Esophagus mucosa (tissue), 1 donor: ENCODE measurements at places on chromosomes 12 and 14.
A peak's percentile ranks its signal among the peaks of the same experiment; 100 is the strongest.

GRCh38 chr14:92768795-92769194, 20.4 kb upstream of the LGMN start:
- no peak for ATAC-seq

GRCh38 chr14:93976477-93977057, at the start of gene ASB2:
Gene ASB2 (minus strand): TSS chr14:93976570. CDS start chr14:93964539, 12,031 bp downstream.
- ATAC-seq = no peak

GRCh38 chr12:57300961-57301584, 50.1 kb upstream of the STAC3 start:
- peak; percentile 75 for ATAC-seq

GRCh38 chr12:12938541-12938940, 13.4 kb downstream of the GPRC5D start:
- no peak for ATAC-seq

GRCh38 chr14:80518173-80518572, 306.9 kb upstream of the DIO2 start:
- ATAC-seq = no peak

DNA sequence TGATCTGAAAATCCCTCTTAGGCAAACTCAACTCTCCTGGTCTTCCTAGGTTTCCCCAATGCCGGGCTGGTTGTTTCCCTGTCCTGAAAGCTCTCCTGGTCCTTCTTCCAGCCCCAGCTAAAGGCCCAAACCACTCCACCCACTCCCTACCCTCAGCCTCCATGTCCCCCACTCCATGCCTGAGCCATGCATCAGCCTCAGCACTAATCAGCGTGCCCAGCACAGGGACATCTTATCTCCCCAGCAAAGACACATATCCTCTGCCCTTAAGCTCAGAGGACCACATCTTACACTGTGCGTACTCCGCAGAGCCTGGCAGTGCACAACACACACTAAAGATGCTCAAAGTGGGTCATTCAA, 25.9 kb downstream of the ACTN1 start:
- ATAC-seq = no peak

GRCh38 chr14:104808456-104808855, 7.6 kb downstream of the ZBTB42 start:
- ATAC-seq = no peak

DNA sequence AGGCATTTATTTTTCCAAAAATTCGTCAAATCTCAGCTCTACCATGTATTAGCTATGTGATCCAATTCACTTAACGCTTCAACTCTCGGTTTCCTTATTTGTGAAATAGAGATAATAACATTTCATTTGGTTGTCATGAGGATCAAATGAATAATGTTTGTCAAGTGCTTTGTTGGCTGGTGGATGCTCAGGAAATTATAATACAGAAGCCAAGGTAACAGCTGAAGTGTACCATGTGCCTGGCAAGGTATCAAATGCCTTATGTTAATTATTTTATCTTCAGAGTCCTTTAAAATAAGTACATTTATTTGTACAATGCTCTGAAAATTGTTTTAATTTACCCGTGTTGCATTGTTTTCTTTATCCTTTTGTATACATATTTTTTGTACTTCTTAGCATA, 6.1 kb upstream of the PRKCH start:
- no peak for ATAC-seq

DNA sequence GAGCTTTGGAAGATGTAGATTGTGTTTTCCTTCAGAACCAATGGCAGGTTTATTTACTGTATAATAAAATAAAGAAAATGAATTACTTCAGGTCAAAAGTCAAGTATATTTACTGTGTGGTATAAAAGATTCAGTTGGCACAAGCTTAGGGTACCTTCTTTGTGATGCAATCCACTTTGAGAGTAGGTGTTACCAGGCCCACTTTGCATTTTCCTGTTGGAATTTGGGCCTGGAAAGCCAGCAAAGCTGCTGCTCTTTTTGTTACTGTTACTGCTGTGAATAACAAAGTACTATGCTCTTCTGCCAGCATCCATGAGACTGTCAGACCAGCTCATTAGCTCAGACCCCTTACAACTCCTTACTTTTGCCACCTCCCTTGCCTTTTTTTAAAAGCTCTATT, 649.0 kb upstream of the SEL1L start:
- no peak for ATAC-seq

- no peak for ATAC-seq
Observed at GRCh38 chr12:118357257-118358007, 15.3 kb downstream of the TAOK3 start.

- no peak for ATAC-seq
Observed at GRCh38 chr12:68745376-68745903, 536 bp upstream of the SLC35E3 start.

GRCh38 chr14:35261774-35262173, 30.4 kb upstream of the PSMA6 start:
- no peak for ATAC-seq

DNA sequence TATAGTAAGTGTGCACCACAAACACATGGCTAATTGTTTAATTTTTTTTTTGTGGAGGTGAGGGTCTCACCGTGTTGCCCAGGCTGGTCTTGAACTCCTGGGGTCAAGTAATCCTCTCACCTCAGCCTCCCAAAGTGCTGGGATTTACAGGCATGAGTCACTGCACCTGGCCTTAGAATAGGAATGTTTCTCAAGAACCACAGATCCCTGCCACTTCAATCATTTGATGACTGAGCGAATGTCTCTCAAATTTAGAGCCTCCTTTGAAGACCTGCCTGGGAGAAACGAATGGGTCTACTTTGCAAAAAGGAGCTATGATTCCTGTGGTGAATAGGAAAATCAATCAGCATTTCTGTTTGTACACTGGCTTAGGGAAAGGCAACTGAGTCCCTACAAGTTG, 33.5 kb upstream of the CHST11 start:
- no peak for ATAC-seq

DNA sequence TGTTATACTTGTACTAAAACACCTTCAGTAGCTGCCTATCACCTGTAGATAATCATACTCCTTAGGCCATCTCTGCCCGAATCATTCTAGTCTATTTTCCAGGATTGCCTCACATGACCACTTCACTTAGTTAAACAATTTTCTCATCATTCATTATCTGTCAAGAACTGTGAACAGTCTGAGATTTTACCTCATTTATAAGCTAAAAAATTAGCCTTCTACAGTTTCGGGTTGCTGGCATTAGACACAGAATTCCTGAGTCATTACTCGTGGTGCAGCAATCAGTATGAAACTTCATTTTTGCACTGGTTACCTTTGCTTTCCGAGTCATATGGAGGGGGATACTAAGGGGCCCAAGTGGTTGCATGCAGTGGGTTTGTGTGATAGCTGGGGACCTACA, 57.6 kb upstream of the OTOGL start:
- ATAC-seq = no peak

DNA sequence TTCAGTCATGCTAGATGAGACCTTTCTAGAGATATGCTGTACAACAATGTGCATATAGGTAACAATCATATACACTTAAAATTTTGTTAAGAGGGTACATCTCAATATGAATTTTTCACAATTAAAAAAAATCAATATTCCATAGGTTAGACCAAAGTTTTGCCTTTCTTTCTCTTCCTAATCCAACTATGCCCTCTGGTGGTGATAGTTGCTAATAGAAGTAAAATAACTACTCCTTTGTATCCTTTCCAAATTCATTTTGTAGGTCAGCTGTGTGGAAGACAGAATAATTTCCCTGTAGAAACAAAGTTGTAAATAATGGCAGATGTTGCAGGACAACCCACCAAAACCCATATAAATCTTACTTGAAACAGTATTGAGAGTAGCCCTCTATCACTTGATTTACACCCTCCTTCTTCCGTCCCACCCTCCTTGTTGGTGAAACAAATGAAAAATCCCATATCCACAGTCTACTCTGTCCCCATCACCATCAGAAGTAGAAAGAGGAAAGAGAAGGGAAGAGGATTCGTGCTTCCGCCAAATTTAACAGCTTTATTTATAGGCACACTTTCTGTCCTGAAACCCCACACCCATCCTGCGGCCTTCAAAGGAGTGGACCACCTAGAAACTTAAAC, 34.2 kb upstream of the KICS2 start:
- ATAC-seq = peak; percentile 50

- ATAC-seq = no peak
Observed at GRCh38 chr12:52145228-52146088, 46.4 kb downstream of the KRT80 start.

- ATAC-seq = peak; percentile 84
Observed at GRCh38 chr14:102544747-102545460, 35.3 kb upstream of the ANKRD9 start.

- ATAC-seq = no peak
Observed at GRCh38 chr12:20314328-20314727, 54.0 kb upstream of the PDE3A start.

GRCh38 chr14:70993931-70994330, 86.7 kb downstream of the PCNX1 start:
- ATAC-seq = no peak

DNA sequence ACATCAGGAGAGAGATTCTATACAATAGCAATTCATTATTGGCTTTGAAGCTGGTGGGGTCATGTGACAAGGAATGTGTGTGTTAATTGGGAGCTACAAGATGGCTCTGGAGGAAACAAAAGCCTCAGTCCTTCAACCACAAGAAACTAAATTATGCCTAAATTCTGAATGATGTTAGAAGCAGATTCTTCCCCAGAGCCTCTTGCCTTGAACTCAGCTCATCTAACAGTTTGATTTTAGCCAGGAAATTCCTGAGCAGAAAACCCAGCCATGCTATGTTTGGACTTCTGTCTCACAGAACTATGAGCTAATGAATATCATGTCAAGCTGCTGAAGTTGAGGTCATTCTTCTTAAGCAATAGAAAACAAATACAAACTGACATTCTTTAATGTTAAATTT, 274.7 kb downstream of the SLC6A15 start:
- ATAC-seq = no peak

DNA sequence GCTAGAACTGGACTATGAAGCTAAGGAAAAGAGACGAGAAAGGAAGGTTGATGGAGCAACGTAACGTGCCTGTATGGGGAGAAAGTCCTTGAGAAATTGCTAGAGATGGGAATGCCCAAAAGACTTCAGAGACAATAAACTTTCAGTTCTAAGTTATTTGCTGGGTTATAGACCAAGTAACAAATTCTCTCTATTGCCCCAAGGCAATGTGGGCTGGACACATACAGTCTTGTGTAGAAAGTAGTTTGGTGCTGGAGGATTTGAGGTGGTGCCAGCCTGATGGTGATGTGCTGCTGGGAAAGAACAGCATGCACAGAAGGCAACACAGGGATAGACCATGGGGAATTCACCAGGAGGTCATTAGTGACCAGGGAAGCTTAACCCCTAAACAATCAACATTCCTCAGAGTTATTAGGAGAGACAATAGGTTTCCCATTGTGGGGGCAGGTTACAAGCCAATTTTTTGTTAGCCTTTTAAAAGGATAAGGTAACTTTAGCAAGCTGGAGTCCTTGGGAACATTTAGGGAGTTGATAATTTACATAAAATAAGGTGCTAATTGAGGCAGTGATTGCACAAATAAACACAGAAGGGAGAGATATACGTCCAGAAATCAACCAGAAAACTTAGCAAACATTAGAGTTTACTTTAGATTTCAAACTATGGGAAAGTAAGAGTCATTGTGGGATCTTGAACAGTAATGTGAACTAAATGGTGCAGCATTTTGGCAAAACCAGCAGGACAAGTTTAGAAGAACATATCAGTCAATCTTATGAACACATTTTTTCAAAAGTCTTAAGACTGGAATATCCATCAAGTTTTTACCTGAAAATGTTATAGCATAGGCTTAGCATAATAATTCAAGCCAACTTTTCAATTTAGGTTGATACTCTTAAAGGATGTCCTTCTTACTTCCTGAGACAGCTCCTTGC, 61.4 kb downstream of the LMNTD1 start:
- no peak for ATAC-seq

GRCh38 chr12:122747224-122748135, 5.1 kb upstream of the DENR start:
- peak; percentile 43 for ATAC-seq

GRCh38 chr12:13094367-13094766, 9.1 kb downstream of the GSG1 start:
- ATAC-seq = no peak

DNA sequence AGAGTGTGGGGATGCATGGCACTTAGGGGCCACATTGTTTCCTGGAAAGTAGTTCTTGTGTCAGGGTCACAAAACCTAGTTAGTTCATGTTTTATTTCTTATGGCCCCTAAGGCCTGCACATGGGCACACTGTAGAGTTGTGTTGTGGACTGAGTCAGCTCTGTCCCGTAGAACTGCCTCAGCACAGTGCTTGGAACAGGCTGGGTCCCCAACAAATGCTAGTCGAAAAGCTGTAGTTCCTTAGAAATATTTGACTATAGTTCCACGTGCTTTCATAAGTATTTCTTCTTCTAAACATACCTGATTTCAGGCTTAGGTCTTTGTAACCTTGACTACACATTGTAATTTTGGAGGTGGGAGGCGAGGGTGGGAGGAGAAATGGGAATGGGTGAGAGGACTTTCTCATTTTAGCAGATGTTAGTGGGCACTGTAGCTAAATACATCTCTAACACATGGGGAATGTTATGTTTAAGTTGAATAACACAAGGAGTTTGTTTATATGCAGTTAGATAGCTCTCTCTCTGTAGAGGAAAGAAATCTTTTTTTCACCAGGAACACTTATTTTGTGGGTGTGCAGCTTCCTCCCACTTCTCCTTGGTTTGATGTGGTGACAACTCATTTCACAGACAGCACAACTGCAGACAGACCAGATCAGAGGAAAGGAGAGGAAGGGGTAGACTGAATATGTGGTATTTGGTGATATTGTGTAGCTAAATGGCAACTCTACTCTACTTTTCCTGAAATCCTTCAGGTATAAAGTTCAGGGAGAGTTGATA, 39.5 kb upstream of the DACT1 start:
- no peak for ATAC-seq

DNA sequence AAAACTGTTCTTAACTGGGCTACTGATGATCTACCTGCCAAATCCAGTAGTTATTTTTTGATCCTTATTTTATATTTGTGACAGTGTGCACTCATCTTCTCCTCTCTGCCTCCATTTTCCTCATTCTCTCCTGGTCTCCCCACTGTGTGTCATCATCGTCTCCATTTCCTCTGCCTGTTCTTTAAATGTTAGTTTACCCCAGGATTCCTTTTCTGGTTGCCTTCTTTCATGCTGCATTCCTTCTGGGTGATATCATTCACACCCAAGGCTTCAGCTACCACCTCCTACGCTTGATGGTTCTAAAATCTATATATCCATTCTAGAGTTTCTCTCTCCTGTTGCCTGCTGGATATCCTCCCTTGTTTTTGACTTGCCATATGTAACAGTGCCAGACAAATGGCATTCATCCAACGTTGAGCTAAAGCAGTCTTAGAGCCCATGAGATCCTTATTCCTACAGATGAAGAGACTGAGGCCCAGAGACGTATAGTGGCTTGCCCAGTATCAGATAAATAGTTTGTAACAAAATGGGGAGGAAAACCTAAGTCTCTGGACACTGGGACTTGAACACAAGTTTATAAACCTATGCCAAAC, 109.5 kb downstream of the DIP2B start:
- ATAC-seq = peak; percentile 32

DNA sequence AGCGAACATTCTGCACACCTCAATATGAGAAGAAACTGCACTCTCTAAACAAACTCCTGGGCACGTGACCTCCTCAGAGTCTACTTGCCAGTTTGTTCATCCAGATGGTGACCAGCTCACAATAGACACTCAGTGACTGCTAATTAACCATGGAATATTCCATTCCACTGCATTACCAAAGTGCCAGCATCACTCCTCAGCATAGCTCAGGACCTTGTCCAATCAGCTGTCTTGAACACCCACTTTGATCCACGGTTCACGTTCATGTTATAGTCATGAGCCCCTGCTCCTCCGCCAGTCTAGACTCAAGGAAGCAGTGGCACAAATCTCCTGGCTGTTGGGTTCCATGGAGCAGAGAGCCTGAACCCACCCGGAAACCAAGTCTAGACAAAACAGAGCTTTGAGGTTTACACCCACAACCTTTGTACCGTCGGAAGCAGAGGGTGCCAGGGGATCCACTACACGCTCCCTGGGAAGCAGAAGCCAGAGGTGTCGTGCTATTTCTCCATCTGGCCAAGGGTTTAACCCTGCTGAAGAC, 285.3 kb downstream of the ZFP36L1 start:
- ATAC-seq = no peak
